ENCODE measurements at places on chromosomes 4 and X.
A peak's percentile ranks its signal among the peaks of the same experiment; 100 is the strongest.

GRCh38 chr4:126341927-126342326, 1027.2 kb downstream of the FAT4 start:
- no peak for DNase-seq

DNA sequence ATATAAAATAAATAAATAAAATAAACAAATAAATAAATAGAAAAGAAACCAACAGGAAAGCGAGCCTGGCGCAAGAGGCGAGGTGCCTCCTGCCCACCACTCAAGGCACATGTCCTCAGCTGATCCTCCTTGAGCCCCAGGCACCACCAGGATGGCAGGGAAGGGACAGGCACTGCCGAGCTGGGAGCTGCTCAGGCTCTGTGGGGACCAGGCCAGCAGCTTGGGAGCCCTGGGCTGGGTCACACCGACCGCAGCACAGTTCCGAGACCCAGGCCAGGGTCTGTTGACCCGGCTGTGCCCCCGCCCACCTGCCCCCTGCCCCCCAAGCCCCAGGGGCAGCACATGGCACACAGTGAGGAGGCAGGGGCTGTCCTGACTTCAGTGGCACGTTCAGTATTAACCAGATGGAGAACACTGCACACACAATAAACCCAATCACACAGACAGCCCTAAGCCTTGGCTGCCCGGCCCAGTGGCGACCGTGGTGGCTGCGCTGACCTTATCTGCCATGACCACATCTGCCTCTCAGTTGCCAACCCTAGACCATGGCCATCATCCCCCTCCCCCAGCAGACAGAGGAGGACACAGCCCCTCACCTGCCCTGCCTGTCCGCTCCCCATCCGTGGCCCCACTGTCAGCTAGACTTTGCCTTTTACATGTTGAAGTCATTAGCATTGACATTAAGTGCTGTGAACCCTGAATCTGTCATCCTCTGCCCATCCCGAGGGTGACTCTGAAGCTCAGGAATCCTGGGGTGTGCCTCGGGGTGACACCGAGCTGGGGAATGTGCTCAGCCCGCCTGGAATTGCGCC, 2.9 kb upstream of the TREX2 start:
- DNase-seq: no peak

DNA sequence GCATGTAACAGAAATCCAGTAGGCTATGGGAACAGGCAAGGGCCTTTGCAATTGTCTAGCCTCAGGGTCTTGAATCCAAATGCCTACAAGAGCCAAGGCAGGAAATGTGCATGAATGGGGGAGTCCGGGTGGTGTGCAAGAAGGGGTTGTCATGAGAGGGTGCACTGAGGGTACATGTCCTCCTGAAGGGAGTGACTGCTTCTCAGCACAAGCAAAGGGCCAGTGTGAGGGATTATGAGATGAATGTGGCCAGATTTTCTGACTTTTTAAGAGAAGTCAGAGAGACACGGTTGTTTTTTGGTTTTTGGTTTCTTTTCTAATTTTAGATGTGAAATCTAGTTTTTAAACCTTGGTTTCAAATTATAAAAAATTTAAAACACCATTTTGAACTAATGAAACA, 76.5 kb upstream of the LSM6 start:
- DNase-seq: no peak

- DNase-seq: peak; percentile 78
These were observed at the start of gene ANXA5 for GRCh38 chr4:121696581-121697461. ANXA5 (minus strand) TSS chr4:121696980; CDS start chr4:121696589, 391 bp downstream.

GRCh38 chr4:156660465-156660864, 311.1 kb downstream of the PDGFC start:
- DNase-seq: no peak

- no peak for DNase-seq
These were observed 1.3 kb downstream of the ANTXR2 start for GRCh38 chr4:80071604-80072227.

GRCh38 chrX:9682456-9682855, 83.2 kb downstream of the GPR143 start:
- DNase-seq: no peak

DNA sequence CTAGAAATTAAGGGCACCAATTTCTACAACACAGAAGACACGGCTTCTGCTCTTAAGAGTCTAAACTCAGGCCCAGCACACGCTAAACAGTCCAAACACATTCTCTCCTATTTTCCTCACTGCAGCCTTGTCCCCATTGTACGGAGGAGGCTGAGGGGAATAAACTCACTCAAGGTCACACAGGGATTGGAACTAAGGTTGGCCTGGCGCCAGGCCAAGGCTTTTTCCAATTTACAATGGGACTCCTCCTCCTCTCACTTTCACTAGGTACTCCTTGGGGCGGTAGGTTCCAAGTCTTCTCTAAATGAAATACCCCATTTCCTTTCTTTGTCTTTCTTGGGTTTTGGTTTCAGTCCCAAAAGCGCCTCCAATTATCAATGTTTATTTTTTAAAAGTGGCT, 48.7 kb upstream of the CRMP1 start:
- DNase-seq: no peak

GRCh38 chr4:2065106-2065930, 6.2 kb downstream of the NAT8L start:
- no peak for DNase-seq

DNA sequence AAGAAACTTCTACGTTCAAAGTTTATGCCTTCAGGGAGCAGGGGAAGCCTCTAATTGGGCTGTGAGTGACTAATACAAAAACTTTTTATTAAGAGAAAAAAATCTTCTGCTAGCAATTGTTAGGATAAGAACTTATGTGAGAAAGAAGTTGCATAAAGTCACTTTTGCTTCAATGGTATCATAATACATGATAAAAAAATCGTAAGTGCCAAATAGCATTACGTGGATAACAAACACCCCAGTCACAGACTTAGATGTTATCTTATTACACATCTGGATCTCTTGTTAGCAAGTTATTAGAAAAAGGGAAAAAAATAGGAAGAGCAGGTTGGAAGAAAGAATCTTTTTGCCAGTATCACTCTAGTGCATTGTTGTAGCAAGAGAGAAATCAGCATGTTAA, 4.2 kb upstream of the NDST4 start:
- no peak for DNase-seq
